ENCODE measurements at places on chromosomes 6 and 20.

DNA sequence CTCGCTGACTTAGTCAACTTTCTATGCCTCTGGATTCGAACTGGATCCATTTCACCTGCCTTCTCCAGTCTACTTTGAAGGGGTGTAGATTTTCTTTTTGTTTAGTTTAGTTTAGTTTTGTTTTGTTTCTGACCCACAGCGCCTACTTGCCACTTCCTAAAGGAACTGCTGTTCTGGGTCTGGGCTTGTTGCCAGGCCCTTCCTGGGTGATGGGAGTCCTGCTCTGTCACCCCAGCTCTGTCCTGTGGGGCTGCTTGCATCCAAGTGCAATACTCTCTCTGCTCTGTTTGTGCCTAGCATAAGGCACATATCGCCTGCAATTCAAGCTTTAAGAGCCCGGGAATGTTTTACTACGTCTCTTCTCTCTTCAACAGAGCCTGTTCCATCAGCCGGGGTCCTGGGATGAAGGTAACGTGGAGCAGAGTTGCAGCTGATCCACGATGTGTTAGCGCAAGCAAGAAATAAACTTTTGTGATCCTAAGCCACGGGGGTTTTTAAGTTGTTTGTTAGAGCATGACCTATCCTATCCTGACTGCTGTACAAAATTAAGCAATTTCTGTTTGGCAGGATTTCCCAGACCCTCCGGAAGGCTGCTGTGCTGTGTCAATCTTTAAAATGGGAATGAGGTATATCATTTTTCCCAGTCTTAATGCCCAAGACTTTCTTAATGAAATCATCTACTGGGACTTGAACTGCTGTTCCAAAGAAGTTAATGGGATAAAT lies 30.9 kb upstream of the TAGAP start:
- DNase-seq = no peak

DNA sequence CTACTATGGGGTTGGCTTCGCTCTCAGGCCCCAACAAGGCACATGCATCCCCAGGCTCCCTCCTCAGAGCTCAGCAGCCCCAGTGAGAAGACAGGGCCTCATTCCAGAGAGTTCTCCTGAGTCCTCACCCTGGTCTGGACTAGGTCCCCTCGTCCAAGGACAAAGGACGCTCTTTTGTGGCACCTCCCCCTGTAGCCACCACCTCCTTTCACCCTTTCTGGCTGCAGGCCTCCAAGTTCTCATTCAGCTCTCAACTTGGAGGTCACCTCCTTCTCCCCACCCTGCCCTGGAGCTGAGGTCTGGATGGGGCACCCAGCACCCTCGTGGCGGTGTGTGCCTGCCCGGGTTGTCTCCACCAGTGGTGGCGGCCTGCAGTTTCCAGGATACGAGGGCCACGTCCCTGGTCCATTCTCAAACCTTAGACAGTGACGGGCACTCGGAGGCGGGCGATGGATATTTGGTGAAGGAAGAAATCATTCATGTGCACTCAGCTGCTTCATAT lies 2.5 kb downstream of the UNC93A start:
- DNase-seq = no peak

DNA sequence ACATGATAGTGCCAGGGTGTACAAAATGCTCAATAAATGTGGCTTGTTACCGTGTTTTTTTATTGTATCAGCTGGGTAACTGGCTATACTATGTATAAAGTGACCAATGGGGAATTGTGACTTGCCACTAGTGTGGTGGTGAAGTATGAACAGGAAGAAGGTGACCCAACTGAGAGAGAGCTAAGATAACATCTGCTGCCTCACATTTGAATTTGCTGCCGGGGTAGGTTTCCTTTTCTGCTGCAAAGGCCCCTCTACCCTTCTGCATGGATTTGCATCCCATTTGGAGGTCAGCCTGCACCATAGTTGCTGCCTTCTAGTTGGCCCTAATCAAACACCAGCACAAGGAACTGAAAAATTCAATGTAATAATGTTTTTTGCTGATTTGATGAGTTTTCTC lies 24.1 kb downstream of the IL17A start:
- no peak for DNase-seq

- DNase-seq = no peak
Observed at GRCh38 chr6:15411766-15412165, 165.9 kb downstream of the JARID2 start.

DNA sequence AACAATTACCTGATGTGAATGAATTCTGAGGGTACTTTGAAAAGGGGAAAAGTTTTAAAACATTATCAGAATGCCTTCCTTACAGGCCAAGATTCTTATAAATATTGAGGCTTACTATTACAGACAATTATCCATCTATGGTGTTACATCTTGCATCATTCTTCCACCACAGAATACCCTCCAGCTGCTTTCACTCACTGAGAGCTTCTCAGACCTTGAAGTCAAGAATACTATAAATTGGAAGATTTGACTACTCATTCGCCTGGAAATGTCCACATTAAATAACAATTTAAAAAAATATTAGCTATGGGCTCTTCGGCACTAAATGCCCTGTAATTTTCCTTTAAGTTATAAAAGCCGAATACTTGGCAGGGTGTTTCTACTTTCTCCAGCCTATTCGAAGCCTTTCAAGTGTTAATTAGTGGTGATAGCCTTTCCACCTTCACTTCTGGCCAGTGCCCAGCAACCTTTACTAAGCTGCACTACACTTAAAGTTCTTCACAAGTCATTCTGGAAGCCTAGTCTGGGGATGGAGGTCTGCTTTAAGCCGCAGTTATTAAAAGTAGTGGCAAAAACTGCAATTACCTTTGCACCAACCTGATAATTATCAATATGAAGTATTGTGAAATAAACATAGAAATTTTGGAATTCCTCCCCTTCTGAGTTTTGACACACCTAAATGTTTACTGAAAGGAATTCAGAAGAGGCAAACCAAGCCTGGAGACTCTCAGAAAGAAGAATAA lies 100.9 kb downstream of the BMP5 start:
- DNase-seq = no peak

DNA sequence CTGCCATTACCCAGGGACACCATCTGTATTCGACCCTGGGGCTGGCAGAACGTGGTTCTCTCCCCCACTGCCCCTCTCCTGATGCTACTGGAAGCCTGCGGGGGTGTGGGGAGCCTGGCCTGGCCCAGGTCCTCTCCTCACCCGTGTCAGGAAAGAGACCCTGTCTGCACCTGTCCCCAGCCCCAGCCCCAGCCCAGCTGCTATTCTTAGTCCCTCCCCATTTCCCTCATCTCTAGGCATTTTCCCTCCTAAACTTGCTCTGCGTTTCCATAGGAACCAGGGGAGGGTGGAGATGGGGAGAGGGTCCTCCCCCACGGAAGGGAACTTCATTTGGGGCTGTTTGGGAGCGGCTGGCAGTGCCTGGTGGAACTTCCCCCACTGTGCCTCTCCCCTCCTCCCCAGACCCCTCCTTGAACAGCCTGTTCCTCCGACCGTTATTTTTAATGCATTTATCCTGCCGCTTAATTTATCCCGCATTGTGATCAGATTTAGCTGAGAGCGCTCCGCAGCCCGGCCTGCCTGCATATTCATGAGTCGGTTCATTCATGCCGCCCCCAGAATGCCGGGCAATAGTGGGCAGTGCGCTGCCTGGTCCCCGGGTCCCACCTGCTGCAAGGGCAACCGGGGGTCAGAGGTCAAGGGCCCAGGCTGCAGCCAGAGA lies 31.8 kb upstream of the DLGAP4 start:
- DNase-seq = no peak

DNA sequence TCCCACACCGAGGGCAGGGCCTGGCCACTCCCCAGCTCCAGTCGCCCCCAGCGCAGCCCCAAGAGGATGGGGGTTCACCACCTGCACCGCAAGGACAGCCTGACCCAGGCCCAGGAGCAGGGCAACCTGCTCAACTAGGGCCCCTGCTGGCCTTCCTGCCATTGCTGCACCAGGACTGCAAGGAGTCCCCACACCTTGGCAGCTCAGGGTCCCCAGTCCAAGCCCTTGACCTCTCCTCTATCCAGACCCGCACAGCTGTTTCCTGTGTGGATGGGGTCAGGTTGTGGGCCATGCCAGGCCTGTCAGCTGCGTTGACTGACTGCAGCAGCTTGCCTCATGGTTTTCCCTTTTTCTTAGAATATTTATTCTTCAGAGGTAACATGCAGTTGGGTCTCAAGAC lies 4.4 kb downstream of the LRRC73 start:
- no peak for DNase-seq

GRCh38 chr6:31797588-31797987 lies 2.0 kb upstream of the VARS1 start:
- no peak for DNase-seq

DNA sequence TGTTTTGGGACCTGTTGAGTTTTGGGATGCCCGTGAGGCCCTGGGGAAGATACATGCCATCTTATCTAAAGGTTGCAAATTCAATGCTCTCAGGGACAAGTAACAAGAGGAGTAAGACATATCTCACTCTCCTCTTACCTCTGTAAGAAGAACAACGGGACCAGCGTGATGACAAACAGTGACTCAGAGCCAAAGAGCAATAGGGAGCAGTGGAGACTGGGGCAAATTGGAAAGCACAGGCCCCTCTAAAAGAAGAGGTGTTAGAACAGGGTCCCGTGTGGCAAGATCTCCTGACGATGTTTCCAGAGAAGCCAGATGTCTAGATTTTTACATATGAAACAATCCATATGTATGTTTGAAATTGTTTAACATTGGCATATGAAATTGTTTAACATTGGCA lies 11.6 kb downstream of the TP53RK start:
- DNase-seq = no peak

GRCh38 chr6:159257846-159258245 lies 88.6 kb downstream of the FNDC1 start:
- DNase-seq = no peak

DNA sequence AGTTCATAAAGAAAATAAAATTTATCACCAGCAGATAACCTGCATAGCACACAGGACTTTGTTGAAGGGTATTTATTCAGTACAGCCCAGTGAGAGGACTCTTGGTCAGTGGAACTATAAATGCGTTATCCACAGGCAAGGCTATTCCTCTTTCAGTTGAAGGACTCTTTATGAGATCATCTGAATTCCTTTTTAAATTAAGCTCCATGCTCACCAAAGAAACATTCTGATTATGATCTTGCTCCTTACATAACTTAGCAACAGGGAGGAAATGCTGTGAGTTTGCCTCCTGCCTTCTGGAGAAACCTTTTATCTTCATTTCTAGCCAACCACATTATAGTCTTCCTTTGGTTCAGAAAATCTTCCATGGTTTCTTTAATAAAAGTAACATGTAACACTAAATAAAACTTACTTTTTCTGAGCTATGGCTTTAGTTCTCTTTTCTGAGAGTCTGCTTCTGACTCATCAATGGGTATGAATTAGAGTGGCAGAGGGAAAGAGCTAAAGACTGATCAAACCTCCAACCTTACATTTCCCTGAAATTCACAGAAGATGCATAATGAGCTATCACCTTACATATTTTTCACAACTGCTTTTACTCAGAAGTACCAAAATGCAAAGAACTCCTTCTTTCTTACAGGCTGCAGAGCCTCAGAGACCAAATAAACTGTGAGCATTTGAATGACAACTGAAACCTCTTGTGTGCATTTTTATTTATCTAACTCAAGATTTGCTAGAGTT lies 267.2 kb downstream of the ADGRG6 start:
- no peak for DNase-seq

- DNase-seq = no peak
Observed at GRCh38 chr6:69622230-69622629, 174.6 kb downstream of the LMBRD1 start.

DNA sequence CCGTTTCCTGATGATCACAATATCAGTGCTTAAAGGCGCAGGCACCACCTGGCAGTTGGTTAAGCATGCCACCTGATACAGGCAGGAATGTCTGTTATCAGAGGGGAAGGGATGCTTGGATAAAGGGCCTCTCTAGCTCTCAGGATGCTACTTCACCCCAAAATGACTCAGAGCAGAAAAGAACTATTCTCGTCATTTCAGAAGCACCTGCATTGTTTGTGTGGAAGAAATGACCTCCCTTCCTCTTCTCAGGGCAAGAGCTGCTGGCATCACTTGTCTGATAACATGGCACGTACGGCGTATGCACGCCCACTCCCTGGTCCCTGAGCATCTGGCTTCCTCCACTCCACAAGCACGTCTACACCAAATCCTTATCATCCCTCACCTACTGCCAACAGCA lies 47.3 kb downstream of the ATP9A start:
- no peak for DNase-seq

DNA sequence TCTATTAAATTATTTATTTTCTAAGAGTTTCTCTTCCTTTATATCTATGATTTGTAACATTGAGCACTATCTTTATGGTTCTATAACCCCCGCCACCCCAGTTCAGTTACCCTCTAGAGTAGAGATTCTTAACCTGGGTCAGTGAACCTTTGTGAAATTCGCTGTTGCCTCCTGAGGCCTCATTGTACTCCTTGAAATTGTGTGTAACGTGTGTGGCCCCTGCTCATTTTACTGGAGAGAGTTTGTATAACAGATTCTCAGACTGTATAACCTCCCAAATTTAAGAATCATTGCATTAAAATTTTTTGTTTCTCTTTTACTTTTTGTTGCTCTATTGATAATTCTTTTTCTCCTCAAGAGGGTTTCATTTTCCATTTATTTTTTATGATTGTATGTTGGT lies 65.3 kb downstream of the ADGRG6 start:
- DNase-seq = no peak

DNA sequence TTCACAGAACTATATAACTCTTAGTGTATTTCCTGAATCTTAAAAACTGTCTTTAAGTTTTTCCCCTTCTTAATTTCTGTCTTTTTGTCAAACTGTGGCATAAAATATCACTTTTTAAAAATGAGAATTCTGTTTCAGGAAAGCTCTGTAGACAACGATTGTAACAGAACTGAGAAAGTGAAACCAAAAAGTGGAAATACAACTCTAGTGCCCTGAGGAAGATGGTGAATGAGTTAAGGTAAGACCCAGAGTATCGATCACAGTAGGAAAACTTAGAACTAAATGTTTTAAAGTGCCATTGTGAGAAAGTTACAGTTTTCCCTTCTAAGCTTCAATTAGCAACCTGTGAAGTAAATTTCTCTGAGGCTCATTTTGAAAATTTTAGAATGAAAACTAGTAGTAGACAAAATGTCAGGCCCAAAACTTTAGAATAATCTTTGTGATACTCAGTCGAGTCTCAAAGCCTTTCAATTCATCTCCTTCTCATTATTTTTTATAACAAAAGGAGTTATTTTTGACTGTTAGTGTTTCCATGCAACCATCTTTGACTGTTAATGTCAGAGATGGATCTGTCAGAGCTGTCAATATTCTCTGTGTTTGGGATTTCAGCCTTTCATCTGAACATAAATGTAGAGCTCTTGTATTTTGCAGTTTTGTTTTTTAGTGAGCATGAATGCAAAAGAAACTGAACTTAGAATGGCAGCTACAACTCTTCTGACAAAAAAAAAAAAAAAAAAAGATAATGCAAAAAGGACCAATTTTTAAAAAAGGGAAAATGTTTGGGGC lies 19.0 kb upstream of the TRDN start:
- DNase-seq = peak; percentile 6

DNA sequence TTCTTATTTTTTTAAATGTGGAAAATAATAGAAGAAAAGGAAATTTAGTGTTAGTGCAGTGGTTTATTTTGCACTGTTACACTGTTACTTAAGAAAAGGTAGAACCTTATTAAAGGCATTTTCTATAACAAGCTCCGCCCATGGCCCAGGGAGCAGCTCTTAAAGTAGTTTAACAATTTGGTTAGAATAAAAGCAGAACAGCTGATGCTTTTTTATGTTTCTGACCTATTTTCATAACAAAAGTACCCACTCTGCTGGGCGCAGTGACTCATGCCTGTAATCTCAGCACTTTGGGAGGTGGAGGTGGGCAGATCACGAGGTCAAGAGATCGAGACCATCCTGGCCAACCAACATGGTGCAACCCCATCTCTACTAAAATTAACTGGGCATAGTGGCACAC lies 32.6 kb downstream of the DSTN start:
- no peak for DNase-seq

GRCh38 chr6:122709922-122710512 lies 69.5 kb upstream of the FABP7 start:
- DNase-seq = no peak
